ENCODE measurements at places on chromosomes 5 and 9.

- no peak for DNase-seq
These were observed 106.7 kb upstream of the CPEB4 start for GRCh38 chr5:173781432-173781815.

DNA sequence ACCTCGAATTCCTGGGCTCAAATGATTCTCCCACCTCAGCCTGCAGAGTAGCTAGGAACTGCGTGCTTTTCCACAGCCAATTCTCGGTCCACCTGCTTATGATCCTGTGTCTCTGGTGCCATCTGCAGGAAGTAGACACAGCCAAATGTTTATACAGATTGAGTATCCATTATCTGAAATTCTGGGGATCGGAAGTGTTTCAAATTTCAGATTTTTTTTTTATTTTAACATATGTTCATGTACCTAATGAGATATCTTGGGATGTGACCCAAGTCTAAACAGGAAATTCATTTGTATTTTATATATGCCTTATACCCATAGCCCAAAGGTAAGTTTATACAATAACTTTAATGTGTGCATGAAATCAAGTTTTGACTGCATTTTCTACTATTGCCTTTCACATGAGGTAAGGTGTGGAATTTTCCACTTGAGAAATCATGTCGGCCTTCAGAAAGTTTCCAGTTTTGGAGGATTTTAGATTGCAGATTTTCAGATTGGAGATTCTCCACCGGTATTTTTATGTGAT is 89.5 kb downstream of the ESM1 start:
- DNase-seq = no peak

DNA sequence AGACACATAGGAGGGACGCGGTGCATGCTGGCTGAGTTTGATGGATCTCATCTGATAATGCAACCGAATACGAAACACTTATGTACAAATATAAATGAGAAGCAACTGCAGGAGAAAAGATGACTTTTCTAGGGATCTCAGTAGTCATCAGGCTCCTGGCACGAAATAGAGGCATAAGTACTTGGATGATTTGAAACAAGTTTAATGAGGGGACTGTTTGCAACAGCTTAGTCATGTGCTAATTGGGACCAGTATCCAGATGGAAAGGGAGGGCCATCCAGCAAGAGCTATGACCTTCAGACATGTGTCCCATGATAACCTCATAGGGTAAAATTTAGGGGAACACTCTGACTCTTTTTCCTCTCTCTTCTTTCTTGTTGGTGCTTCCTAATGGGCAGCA is 123.0 kb downstream of the EGFLAM start:
- DNase-seq = no peak

- no peak for DNase-seq
These were observed 259.5 kb downstream of the BNC2 start for GRCh38 chr9:16611001-16611400.

GRCh38 chr5:9927521-9927997 is 297.4 kb upstream of the TAS2R1 start:
- no peak for DNase-seq

DNA sequence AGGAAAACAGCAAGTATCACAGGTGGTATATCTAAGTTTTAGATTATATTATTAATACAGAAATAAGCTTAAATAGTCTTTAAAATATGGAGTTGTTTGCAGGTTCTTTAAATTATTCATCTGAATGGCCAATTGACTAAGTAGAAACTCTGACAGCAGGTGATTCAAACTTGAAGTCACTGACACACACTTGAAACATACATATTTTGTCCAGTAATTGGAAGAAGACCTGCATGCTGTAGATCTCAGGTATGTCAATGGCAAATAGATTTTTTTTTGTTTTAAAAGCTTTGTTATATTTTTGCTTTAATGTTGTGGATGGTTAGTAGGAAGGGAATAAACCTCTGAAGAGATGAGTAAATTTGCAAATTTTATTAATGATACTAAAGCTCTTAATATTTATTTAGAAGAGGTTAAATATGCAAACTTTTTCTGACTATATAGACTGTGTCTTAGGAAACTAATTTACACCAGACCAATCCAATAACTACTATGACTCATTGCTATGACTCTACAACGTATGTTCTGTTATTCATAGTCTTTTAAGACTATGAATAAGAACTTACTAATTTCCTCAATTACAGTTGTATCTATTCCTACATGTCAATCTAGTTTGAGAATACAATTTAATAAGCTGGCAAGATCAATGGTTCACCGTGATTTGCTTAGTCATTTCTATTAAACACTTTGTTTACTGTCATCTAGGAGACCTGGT is 53.9 kb upstream of the RORB start:
- no peak for DNase-seq

DNA sequence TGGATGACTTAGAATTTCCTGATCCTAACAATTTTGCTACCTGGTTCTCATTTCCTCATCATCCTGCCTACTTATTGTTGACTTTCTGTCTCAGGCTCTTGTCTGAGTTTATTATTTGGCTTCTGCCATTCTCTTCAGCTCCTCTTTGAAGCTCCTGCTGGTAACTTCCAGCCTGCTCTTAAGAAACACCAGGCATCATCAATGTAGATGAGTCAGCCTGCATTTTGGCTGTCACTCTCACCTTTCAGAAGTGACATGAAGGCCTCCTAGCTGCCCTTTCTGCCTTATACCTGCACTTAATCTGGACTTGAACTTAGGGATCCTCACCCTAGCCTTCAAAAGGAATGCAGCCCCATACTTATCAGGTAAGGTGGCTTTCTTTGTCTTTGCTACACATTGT is 551.8 kb upstream of the ZNF608 start:
- DNase-seq = no peak

GRCh38 chr9:91972076-91972626 is 22.1 kb upstream of the ROR2 start:
- DNase-seq = no peak

Measured in activated T-helper 1 cell treated with Interleukin-2 at 50 U/mL for 16 hours (primary cell).